Memory B cell (primary cell): ENCODE measurements at places on chromosomes 1 and 21.

- DNase-seq: no peak
Observed at GRCh38 chr1:93749487-93749886, 67.8 kb upstream of the BCAR3 start.

DNA sequence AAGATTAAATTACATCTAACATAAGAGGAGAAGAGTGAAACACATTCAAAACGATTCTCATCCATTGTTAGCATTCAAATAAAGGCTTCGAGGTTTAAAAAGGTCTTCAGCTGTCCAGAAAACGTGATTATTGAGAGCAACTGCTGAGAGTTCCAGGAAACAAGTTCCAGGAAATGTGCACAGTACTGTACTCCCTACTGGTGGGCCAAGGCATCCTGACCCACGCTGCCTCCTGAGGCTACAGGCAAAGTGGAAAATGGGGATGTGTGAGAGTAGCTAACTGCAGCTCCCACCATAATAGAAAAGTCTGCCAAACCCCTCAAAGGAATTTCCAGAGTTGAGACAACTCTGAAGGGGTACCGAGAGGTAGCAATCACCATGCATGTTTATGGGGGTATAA, 2.0 kb downstream of the VAV3 start:
- DNase-seq: no peak

GRCh38 chr1:165222580-165222979, 133.9 kb downstream of the LMX1A start:
- DNase-seq: no peak

DNA sequence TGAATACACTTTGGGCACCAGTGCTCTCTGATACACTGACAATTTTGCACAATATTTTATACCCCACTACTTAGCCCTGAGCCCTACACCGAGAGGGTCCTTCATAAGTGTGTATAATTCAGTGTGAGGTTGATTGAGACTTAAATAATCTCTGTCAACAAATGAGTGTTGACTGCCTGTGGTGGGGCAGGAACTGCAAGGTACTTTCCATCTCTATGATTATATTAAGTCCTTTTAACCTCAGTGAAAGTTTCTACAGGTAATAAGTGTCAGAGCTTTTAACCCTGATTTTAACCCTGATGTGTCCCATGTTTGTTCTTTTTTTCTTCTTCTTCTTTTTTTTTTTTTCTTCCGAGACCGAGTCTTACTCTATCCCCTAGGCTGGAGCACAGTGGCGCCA, 5.8 kb downstream of the CASQ1 start:
- DNase-seq: no peak

GRCh38 chr1:45604239-45604638, 19.6 kb downstream of the CCDC17 start:
- DNase-seq: no peak

- DNase-seq: no peak
Observed at GRCh38 chr1:19450811-19451515, 34.4 kb downstream of the CAPZB start.

- DNase-seq: no peak
Observed at GRCh38 chr21:34274001-34274400, 89.8 kb upstream of the KCNE2 start.

DNA sequence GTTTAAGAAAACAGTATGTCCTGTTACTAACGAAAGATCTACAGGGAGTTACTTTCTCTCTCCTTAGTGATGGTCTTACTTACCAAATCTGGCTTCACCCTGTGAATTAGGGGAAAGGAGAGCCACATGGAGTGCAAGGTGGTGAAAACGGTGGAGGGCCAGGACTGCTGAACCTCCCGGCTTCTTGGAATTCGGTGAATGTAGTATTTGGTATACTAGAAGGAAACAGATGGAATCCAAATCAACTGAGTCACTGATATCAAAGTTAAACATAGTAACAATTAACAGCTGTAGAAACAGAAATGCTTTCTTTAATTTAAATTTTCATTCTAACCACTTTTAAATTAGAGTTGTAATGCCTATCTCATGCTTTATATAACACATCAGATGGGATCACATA, 45.7 kb downstream of the ALG14 start:
- no peak for DNase-seq

GRCh38 chr1:99535470-99536164, 110.3 kb upstream of the PALMD start:
- DNase-seq: no peak

DNA sequence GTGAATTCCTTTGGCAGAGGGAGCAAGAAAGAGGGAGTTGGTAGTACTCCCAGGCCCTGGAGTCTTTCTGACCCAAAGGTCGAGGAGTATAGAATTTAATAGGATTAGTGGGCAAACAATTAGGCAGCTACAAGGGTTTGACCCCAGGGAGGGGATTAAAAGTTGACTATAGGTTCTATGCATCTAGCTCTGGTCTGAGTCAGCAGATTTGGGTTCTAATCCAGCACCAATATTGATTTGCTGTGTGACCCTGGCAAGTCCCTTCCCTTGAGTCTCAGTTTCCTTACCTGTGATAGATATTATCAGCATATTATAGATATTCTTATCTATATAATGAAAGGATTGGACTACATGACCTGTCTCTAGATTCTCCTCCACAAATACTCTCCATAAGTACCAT, 35.1 kb upstream of the EFCAB14 start:
- no peak for DNase-seq

GRCh38 chr21:45496151-45496967, 45.9 kb downstream of the SLC19A1 start:
- no peak for DNase-seq

- DNase-seq: no peak
Observed at GRCh38 chr1:194723067-194723466, 1536.7 kb upstream of the B3GALT2 start.

GRCh38 chr21:34599534-34600101, 15.3 kb downstream of the RCAN1 start:
- no peak for DNase-seq

DNA sequence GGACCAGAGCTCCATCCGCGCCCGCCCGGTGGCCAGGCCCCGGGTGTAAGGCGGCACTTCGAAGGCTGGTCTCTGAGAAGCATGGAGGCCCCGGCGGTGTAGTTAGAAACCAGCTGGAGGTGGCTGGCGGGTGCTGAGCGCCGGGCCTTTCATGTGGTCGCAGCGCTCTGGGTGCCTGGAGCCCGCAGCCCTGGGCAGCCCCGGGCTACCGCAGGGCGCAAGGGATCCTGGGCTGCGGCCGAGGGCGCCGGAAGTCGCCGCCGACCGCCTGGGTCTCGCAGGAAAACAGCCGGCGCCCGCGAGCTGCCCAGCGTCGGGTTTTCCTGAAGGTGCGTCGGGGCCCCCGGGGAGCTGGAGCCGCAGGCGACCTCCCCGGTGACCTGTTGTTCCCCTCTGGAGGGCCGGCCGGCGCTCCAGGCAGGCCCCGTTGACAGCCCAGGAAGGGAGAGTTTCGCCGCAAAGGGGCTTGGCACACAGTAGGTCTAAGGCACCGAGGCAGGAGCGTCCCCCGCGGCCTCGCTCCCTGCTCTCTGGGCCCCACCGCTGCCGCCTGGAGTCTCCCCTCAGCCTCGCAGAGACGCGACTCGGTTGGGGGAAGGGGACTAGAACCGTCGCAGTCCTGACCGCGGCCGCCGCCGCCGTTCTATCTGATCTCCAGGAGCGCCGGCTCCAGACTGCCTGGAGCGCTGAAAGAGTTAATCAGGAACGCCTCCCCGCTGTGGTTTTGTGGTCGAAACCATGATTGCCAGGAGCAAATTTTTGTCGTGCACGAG, 2.7 kb downstream of the GRHL3 start:
- DNase-seq: peak; percentile 49

GRCh38 chr1:119731060-119731459, 19.3 kb downstream of the PHGDH start:
- no peak for DNase-seq

DNA sequence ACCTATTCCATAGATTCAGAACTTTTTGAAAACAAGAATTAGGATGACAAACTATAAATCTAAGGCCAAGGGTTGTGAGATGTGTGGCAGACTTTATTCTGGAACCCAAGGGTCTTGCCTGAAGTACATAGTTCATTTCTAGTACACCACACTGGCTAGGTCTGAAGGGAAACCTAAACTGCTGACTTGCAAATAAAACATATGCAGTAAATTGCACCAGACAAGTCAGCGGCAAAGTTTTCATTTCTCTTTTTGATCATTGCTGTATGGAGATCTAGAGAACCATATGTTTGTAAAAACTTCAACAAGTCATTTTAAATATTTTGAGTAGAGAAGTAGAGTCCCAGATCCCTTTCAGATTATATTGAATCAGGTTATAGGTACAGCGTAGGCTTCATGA, 43.9 kb downstream of the TNFSF4 start:
- no peak for DNase-seq

DNA sequence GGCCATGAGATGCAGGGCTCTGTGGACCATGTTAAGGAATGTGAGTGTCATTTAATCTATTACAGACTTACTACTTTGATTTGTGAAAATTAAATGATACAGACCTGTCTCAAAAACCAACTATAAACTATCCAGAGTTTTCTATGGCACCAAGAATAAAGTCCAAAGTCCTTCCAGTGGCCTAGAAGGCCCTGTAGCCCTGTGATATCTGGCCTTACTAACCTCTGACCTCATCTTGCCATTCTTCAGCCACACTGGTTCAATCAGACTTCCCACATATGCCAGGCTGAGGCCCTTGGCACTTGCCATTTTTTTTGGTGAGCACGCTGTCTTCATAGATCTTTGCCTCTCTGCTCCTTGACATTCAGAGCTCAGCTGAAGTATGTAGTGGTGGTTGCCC, 7.7 kb downstream of the NTPCR start:
- no peak for DNase-seq

- DNase-seq: no peak
Observed at GRCh38 chr1:200512191-200512590, 102.4 kb upstream of the ZNF281 start.

- DNase-seq: no peak
Observed at GRCh38 chr1:42152119-42152518, 1.1 kb upstream of the GUCA2B start.
